ENCODE measurements at places on chromosomes 3 and 15.

- DNase-seq, result no peak
These were observed 20.9 kb downstream of the CEMIP start for GRCh38 chr15:80800067-80800466.

- no peak for DNase-seq
These were observed 53.4 kb downstream of the TPRA1 start for GRCh38 chr3:127536830-127537812.

- no peak for DNase-seq
These were observed 101.6 kb upstream of the ANKRD28 start for GRCh38 chr3:15899388-15899787.

DNA sequence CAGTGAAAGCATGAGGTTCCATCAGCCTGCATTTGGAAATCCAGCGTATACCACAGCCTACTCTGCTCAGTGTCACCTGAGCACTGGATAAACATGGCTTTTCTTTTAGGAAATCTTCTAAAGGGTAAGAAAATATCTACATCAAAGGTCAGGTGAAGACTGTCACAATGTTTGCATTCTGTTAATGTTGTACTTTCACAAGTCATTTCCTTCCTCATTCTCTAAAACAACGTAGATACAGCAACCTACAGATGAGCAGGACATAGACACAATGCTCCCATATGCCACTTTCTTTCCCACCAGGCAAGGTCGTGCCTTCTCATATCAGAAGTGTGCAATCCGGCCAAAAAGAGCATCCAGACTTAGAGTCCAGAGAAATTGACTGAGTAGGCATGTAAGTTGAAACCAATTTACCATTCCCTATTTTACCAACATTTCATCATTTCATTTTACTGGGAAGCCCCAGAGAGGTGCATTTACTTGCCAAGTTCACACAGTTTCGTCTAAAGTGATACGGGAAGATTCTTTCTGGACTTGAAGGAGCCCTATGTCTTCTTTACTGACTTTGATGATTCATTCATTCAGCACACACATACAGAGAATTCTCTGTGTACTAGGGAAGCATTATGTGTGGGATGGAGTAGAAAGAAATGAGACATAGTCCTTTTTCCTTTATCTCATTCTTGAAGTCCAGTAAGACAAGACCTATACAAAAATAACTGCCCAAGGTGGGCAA, 30.6 kb upstream of the LPP start:
- DNase-seq, result no peak

- DNase-seq, result no peak
These were observed 2.3 kb downstream of the GRIP2 start for GRCh38 chr3:14537590-14538450.

All from T-helper 2 cell (primary cell).